ENCODE measurements at places on chromosomes 5 and 9.

GRCh38 chr9:29285818-29286217 is 1712.5 kb upstream of the C9orf72 start:
- DNase-seq, result peak; percentile 5

DNA sequence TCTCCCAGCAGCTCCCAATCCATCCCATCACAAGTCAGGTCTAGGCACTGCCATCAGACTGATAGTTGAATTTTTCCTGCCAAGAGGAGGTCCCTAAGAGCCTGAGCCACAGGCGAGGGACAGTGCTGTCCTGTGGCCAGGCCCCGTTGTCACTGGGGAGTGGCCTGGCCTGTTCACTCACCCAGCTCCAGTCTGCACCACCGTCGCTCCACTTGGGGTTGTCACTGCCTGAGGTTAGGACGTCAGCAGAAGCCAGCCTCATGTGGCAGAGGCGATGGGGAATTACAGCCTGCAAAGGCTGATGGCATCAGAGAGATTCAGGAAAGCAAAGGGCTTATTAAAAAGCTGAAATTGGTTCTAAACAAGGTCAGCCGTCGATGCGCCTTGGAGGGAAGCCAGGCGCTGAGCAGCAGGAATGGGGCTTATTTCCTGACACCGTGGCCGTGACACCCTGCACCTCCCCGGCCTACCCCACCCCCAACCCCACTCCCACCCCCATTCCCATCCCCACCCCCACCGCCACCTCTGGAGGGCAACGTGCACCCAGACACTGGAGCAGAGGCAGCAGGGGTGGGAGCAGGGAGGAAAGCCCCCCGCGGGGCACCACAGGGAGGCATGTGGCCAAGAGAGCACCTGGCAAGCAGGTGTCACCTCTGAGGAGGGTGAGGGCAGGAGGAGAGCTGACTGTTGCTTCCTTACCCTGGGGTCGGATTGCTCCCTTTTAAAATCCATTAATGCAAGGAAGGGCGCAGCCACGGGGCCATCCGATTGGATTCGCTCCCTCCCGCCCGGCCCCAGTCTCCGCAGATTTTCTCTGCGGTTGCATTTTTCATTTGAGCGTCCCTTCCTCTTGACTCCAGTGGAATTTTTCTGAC is 3.1 kb upstream of the DBH start:
- DNase-seq, result no peak

GRCh38 chr5:142869886-142870285 is 99.7 kb downstream of the ARHGAP26 start:
- DNase-seq, result no peak

- DNase-seq, result peak; percentile 32
These were observed 848.0 kb downstream of the PTPRD start for GRCh38 chr9:9764821-9765220.

- peak; percentile 24 for DNase-seq
These were observed 3.8 kb upstream of the FBXW11 start for GRCh38 chr5:172010278-172010677.

DNA sequence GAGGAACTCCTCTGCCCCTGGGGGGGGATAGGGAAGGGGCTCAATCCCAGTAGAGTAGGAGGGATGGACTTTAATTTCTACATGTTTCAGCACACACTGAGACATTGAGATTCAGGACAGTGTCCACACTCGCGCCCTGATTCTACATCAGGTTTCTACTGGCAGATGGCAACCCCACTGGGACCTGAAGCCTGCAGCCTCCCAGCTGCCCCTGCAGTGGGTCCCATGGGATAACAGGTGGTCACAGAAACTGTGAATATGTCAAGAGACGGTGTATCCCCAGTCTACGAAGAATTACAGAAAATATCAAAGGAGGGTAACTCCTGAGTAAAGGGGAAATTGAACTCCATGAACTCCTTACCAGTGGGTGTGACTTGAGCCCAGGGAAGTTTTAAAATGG is 2.4 kb upstream of the TERT start:
- no peak for DNase-seq

DNA sequence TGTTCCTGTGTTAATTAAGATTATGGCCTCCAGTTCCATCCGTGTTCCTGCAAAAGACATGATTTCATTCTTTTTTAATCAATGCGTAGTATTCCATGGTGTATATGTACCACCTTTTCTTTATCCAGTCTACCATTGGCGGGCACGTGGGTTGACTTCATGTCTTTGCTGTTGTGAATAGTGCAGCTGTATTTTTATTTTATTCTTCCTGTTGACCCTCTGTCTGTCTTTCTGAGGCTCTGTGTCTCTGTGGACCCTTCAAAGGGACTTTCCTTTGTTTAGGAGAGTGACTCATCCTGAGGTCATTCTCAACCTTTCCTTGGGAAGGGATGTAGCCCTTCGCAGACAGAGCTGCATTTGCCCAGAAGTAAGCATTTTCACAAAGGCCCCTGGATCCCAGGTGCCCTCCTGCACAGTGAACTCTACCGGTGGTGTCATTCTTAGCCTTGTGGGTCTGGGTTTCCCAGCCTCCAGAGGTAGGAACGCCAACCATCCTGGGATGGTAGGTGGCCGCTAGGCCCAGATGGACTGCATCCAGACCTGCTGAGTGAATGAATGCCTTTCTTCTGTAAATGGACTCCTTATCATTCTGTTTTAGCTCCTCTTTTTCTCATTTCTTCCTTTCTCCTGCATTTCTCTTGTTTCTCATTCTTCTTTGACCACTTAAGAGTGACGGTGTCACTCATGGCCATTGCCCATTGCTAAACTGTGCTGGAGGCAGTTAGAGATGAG is 22.4 kb downstream of the TRIO start:
- peak; percentile 68 for DNase-seq

- DNase-seq, result no peak
These were observed 189.7 kb downstream of the DAB2IP start for GRCh38 chr9:121840838-121841760.

GRCh38 chr5:20559845-20560244 is 571.8 kb upstream of the CDH18 start:
- DNase-seq, result peak; percentile 31

- peak; percentile 90 for DNase-seq
These were observed 1.2 kb upstream of the NEK6 start for GRCh38 chr9:124256517-124257069.

Measured in epithelial cell of esophagus (primary cell).